NCI-H1092 (cell line): ENCODE measurements at places on chromosomes 7 and 10.

DNA sequence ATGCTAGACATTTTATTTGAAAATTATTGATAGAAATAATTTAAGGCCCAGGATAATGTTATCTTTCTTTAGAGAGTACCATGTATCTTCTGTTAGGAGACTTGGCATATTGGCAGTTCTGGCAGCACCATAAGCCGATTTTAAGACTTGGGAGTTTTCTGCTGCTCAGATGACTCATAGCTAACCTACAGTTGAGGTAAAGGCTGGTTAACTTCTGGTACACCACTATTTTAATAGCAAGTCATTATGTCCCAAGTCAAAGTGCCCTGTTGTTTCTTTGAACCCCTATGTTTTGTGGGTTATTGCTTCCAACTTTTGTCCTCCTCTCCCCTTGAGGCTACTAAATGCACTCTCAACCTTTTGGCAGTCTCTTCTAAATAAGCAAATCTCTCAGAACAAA, 25.2 kb downstream of the ATRNL1 start:
- no peak for DNase-seq

DNA sequence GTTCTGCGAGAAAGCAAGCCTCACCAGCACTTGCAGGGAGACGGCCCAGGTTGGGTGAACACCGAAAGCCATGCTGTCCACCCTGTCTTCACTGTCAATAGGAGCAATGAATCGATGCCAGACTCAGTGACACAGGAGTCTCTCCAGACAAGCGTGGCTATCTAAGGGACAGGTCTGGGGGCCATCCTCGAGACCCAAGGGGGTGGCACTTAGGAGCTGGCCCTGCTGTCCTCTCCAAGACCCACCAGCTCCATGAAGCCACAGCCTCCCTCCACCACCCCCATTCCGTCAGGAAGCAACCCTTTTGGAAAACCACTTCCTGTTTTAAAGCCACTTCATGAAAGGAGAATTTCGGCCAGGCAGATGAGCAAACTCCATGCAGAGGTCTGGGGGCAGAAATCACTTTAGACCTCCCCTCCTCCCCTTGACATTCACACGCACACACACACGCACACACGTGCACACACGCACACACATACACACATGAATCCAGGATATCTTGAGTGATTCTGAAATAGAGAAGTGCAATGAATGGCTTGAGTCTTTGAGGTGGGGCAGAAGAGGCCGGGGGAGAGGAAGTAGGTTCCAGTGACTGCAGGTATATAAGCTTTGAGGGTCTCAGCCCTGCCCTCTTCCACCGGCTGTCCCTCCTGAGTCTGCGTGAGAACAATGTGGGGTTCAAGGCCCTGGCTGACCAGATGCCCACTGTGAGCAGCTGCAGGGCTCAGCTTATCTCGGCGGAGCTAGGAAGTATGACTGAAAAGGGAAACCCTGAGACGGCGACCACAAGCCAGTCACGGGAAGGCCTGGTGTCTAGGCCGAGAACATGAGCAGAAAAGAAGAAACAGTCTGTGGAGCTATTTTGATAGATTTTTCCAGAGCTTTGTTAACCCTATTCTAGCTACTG, 25.0 kb downstream of the RGS10 start:
- no peak for DNase-seq

DNA sequence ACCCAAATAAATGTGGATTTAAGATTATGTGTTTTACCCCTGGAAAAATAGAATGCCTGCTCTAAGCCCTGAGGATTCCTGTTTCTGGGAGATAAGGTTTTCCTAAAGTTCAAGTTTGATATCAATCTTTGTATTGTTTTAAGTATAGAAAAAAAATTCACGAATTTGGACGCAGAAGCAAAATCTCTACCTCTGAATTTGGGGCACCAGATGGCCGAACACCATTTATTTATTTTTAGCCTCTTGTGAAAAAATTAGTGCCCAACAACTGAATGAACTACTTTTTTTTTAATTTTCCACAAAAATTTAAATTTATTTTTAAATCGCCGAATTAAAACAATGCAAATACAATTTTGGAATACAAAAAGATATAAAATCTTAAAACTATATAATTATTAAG, 128.1 kb upstream of the SP4 start:
- no peak for DNase-seq

DNA sequence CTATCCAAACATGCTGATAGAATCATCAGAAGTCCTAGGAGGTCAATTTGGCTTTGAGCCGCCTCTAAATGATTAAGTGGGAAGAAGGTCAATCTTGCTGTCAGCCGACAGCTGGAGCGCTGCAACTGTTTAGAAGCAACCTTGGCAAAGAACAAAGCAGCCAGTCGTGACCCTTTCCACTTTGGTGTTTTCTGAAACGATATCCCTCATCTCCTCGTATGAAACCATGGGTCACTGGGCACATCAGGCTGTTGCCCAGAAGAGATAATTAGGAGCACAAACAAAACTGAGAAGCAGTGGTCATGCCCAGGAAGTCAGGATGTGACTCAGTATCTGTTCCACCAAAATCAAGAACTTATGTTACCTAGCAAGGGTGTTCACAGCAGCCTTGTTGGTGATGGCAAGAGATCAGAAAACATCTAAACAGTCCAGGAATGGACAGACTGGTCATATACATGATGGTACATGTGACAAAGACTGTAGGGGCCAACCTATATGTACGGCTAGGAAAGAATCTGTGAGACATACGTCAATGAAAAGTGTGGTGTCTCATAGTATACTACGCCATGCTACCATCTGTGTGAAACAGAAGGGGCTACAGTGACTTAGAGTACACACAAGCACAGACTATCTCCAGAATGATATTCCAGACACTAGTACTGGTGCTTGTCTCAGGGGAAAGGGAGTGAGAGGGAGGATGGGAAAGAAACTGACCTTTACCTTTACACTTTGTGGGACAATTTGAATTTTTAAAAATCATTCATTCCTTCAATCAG, 22.4 kb downstream of the STN1 start:
- no peak for DNase-seq

GRCh38 chr7:6269527-6269926, 2.9 kb downstream of the CYTH3 start:
- DNase-seq = no peak

- DNase-seq = no peak
Observed at GRCh38 chr7:138569418-138569817, 109.4 kb downstream of the TRIM24 start.

GRCh38 chr10:122206471-122207065, 64.5 kb upstream of the BTBD16 start:
- DNase-seq = no peak

DNA sequence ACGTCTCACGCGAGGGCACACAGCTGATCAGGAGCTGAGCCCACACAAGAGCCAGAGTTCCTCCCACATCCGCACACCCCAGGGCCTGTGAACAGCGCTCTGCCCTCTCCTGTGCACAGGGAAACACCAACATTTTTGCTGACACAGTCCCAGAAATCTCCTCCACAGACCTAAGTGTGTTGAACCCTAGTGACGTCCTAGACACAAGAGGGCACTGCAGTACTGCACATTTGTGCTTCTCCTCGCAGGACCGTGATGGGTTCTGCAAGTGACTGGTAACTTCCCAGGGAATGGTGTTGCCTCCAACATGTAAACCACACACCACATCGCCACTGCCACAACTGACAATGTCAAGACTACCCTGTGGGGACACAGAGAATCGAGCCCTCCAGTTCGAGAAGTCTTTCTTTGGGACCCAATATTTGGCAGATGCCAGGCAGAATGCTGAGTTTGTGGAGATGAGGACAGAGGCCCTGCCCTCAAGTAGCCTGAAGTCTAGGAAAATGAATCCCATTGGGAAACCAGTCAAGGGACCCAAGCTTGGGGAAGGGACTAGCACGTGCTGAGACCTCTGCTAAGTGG, 170.3 kb downstream of the PAXIP1 start:
- DNase-seq = peak; percentile 75
